ENCODE measurements at places on chromosomes 3 and 15.

GRCh38 chr3:53725387-53725995, 120.7 kb downstream of the CHDH start:
- DNase-seq, result no peak

DNA sequence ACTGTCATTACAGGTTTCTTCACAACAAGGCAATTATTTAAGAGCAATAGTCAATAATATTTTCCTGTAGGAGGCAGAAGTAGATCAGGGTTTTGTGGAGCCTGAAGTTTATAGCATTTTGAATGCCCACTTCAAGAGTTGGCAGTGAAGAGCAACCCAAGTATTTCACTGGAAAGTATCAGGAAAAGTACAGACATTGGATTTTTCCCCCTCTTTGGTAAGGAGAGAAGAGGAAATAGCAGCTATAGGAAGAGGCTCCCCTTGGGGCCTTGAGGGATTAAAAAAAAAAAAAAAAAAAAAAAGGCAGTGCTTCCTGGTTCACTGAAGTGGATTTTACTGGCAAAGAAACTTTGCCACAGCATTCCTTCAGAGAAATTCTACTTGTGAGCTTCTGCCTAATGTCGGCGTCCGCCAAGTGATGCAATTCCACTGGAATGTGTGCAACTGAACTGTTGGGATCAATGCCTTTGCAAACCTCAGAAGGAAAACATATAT, 5.7 kb upstream of the CNTN6 start:
- DNase-seq, result no peak

DNA sequence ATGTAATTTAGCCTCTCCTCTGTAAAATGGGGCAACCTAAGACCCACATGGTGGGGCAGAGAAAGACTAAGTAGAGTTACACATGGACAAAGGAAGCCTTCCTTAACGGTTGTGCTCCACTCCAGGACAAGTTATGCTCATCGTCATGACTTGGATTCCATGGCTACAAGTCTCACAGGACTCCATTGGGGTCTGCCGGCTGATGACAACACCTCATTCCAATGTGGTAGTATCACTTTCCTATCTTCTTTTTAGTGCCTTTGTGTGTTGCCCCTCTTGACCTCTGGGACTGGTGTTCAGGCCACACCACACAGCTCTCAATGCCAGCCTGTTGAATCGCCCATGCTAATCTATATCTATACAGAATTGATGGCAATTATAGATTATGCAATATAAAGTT, 181.3 kb upstream of the WNT5A start:
- DNase-seq, result no peak

DNA sequence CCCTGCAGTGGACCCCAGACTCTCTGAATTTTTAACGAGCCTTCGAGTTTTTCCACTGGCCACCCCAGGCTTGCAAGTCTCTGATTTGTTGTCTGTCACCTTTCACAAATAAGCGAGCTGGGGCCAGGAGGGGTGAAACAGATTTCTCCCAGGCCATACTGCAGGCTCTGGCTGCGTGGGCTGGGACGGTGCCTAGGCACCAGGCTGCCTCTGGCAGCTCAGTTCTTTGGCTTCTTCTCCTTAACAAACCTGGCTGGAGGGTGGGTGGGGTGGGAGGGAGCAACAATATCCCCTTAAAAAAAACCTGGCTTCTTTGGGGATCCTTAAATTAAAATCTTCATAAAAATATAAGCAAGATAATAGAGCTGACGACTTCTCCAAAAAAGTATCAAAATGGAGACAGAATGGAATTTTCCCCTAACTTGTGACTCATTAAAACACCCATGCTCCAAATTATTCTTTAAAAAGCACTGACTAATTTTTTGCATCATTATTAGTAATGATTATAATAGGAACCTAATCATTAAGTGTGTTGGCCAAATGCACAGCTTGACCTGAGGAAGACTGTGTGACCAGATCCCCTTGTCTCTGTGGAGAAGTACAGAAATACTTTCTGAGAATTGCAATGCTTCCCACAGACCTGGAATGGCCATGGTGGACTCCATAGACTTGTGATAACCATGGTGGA, 84.1 kb downstream of the SNRK start:
- no peak for DNase-seq

DNA sequence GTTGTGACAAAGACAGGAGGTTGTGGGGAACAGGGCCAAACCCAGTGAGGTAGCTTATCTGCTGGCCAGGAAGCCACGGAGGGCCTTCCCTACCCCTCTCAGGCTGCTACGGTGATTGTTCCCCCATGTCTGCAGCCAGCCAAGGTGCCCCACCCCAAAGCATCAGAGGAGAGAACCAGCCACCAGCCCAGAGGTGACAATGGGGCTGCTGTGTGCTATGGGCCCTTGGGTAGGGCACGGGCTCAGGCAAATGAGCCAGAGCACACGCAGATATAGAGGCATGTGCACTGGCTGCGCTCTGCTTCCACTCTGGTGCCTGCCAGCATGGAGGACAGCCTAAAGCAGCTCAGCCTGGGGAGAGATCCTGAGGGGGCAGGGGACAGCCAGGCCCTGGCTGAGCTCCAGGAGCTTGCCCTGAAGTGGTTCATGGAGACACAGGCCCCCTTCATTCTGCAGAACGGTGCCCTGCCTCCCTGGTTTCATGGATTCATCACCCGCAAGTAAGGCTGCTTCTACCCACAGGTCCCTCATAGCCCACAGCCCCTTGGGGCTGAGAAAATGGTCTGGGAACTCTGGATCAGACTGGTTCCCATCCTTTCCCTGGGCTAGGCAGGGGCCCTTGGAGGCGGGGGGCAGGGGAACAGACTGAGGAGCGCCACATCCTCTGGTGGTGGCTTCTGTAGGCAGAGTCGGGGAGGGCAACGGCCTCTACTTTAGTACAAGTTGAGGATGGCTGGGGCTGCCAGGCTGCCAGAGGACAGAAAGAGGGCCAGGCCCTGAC, at the start of gene SH2D7:
SH2D7 (plus strand) TSS at position 301 of the 781 bp plus-strand sequence; CDS start at position 325, 24 bp downstream.
- DNase-seq, result no peak

DNA sequence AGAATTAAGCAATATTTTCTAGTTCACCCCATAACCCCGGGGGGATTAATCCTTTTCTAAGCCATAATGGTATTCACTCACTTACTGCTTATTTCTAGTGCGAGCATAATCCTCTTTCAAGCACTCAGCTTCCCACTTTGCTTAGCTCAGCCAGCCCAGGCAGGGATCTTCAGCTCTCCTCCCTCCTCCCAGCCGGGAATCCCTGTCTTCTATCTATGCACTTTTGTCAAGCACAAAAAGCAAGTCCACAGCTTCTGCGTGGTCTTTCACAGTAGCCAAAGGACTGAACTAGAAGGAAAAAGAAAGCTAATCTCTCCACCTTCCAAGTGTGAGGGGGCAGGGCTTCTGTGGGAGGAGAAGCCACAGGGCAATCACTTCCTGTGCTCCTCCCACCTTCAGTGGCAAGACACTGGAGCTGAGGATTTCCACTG, 62.8 kb downstream of the PEX5L start:
- DNase-seq, result peak; percentile 71

Data from anterior cingulate cortex (tissue), 58 donors.